ENCODE measurements at places on chromosomes 1 and 21.

DNA sequence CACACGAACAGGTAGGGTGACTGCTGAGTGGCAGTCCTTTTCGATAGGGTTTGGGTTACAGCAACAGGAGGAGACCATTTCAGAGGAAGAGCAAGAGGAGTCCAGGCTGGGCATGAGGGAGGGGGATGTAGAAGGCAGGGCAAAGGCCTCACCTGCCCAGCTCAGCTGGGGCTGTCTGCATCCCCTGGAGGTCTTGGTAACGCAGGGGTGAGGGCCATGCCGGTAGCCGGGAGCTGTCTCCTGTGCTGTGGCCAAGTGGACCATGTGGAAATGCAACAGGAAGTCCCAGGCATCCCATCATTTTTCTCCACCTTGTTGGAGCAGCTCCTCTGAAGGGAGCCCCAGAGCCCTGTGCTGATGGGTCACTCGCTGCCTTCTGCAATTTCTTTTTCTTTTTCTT lies 105.4 kb upstream of the C1orf174 start:
- DNase-seq, result no peak

DNA sequence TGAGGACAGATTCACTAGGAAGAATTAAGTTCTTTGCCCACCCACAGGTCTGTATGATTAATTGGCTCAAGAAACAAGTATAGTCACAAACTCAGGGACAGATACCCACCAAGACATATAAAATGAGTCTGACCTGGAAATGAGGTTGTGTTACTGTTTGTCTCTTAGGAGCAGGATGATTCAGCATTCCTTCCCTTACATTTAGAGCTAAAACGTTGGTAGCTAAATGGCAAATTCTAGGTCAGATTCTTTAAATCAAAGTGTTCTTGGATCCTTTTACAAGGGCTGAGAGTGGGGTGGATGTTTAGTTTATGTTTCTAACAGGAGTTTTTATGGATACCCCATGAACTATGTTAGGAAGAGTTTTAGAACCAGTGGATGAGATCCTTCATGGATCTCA lies 4.7 kb downstream of the RIMKLA start:
- no peak for DNase-seq

DNA sequence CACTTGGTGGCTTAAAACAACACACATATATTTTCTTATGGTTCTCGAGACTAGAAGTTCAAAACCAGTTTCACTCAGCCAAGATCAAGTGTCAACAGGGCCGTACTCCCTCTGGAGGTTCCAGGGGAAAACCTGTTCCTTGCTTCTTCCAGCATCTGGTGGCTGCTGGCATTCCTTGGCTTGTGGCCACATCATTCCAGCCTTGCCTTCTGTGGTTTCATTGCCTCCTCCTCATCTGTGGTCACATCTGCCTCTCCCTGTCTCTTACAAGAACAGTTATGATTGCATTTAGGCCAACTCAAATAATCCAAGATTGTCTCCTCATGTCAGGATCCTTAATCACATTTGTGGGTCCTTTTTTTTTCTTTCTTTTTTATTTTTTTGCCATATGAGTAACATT lies 240.7 kb upstream of the HOOK1 start:
- DNase-seq, result no peak

DNA sequence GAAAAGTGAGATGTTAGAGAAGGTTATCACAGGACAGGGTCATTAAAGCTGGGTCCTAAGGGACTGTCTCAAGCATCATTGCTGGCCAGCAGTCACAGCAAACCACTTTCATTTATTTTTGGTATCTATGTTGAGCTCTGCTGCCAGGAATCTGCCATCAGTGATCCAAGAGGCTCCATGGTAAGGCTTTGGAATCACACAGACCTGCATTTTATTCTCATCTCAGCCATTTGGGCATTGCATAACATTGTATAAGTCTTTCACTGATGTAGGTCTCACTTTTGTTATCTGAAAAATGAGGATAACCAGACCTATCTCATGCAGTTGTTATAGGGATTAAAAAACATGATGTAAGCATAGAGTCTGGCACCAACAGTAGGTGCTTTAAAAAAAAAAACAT lies 77.5 kb downstream of the OMA1 start:
- DNase-seq, result no peak

DNA sequence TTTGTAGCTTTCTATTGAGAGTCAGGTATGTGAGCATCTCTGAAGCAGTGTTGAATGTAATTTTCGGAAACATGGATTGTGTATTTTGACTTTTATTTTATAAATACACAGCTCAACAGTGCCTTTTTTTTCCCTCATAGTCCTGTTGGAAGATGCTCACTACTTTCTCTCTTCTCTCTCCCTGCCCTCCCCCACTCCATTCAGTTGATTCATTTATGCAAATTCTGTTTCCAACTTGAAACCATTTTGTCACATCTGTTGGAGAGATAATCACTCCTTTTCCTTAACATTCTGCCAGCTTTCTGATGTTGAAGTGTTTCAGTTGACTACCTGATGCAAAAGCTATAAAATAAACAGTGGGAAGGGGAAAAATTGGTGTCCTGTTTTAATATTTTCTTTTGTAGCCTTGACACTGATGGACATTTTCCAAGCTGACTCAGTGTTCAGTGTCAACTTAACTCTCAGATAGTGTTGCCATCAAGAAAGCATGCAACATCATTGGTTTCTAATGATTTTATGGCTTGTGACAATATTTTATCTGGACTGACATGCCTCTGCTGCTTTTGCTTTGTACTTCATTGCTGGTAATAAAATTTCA lies 194.5 kb downstream of the HS2ST1 start:
- DNase-seq, result no peak

DNA sequence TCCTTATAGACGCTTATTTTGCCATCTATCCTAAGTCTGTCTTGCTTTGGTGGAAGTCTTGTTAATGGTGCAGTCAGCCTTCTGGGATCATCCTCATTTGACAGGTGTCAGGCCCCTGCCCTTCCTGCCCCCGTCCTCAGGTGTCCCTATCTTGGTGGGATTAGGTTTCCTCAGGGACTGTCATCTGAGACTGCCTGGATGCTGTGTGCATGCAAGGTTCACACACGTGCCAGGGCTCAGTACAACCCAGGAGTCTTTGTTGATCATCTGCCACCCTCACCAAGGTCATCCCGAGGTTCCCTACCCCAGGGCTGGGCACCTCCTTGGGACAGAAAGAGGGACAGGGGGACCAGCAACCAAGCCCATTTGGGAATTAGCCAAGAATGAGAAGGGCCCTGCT lies 18.0 kb downstream of the PADI2 start:
- no peak for DNase-seq

DNA sequence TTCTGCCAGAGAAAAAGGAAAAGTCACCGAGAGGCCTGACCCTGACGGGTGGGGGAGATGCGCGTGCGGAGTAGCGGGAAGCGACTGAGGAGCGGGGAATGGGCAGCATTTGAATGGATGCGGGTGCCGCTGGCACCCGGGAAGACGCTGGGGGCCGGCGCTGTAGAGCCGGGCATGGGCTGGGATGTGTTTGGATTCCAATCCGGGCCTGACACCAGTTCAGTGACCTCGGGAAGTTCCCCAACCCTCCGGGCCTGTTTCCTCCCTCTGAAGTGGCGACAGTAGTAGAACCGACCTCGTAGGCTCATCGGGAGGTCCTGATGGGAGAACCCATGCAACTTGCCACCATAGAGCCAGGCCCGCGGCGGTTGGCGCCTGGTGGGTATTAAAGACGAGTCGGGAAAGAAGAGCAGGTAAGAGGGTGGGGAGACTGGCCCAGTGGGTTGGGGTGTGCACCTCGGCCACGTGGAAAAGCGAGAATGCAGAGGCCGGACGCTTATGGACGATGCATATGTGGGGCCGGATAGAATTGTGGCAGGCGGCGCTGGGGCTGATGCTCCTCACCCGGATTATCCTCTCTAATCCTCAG lies 642 bp upstream of the SLC16A1 start:
- DNase-seq, result no peak

- no peak for DNase-seq
Observed at GRCh38 chr1:118866330-118866729, 121.8 kb downstream of the TBX15 start.

DNA sequence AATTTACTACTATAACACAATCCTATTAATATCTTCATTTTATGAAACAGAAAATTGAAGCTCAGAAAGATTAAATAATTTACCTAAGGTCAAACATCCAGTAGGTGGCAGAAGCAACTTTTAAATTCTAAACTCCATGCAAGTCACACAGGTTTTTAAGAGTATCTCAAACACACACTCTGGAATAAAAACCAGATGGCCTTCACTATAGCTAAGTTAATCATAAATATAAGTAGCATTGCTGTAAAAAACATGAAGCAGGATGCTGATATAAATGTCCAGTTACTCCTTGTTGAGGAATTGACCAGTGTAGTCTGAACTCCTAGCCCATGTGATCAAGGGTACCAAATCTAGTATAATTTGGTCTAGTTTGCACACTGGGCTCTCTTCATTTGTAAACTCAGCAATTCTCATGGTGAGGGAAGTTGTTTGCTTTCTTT lies 9.4 kb upstream of the FMO3 start:
- DNase-seq, result no peak

DNA sequence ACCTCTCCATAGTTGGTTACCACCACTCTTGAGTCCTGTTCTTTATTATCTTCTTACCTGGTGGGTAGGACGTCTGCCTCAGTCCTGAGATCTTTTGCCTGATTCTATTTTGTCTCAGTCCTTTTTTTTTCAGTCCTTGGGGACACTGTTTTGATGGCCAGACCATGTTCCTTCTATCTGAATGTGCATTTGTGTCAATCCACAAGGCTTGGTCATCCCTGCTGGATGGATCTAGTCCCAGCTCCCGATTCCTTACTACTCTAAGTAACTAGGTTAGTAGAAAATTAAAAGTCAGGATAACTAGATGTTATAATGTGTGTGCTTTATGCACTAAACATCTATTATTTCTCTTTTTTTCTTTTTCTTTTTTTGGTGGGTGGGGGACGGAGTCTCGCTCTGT lies 28.1 kb upstream of the AK4 start:
- no peak for DNase-seq

DNA sequence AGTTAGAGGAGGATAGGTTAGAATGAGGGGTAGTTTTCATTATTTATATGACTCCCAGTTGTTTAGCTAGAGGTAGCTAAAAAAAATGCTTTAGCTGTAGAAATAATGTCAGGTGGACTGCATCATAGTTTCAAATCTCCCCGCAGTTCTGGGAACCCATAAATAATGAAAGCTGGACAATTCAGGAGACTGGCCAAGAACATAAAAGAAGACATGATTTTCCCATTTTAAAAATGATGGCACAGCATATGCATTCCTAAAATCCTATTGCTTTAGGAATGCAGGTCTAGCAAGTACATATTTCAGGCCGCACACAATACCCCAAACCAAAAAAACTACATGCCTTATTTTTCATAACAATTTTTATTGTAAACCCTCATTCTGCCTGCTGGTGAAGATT lies 143.3 kb downstream of the CTH start:
- DNase-seq, result no peak

DNA sequence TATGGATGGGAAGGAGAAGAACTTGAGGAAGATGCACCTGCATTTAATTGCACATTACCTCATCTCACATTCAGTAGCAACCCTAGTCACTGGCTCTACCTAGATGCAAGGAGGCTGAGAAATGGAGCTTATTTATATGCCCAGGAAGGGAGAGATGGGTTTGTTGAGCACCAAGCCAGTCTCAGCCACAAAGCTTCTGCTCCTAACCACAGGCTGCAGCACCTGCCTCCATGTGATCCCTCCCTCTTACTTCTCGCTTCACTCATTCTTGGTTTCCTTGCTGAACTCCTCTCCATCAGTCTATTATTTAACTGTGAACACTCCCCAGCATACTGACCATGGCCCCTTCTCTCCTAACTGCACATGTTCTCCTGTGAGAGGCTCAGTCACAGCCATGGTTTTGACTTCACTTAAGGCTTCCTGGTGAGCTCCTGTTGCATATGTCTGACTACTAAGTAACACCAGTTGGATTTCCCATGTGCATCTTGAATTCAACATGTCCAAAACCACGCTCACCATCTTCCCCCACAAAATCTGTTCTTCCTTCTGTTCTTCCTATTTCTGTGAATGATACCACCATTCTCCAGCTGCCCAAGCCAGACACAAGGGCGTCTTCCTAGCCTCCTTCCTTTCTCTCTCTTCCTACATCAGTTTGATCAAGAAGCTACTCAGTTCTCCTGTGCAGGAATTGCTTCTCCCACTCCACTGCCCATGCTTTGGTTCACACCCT lies 139.8 kb downstream of the AK5 start:
- no peak for DNase-seq

DNA sequence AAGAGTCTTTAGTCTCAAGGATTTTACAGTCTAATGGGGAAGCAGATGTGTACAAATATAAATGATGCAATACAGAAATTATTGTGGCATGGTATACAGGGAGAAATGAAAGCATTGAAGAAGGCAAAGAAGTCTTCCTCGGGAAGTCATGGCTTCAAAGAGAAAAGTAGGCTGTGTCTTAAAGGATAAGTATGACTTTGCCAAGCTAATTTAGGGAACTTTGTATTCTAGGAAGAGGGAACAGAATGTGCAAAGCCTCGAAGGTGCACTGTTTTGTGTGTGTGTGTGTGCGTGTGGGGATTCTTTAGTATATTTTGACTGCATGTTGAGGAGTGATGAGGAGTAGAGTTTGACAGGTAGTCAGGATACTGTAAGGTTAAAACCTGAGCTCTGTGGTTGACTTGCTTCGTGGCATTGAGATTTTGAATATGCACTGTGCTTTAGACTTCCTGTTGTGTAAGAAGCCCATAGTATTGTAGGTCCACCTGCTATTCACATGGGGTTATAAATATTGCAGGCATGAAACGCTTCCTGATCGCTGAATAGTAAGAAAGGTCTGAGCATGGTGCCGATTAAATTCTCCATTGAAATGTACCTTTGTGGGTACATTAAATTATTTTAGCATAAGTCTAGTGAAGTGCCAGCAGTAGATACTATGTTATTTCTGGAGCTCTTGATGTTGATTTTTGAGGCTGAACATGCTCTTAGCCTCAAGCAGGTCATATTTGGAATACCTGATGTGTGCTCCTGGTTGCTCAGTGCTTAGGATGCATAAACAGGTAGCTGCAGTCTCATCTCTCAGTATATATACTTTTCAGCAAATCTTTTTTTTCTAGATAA lies 8.0 kb downstream of the SMAP2 start:
- no peak for DNase-seq

- DNase-seq, result no peak
Observed at GRCh38 chr1:15941044-15941840, 34.7 kb downstream of the ZBTB17 start.

DNA sequence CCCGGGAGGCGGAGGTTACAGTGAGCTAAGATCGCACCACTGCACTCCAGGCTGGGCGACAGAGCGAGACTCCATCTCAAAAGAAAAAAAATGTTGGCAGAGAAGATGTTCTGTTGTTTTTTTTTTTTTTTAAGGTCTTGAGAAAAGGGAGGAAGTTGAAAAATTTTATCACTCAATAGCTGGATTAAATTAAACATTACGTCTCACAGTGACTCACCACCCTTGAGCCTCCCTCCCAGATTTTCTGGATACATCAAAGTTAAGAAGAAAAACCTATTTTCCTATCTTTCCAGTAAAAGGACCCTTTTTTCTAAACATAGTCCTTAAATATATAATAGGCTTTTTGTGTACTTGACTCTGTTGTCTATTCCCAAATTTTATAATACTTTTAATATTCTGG lies 35.5 kb downstream of the IFNAR1 start:
- DNase-seq, result no peak

- no peak for DNase-seq
Observed at GRCh38 chr1:186658999-186659398, 21.2 kb downstream of the PTGS2 start.
